Right hindlimb (tissue), 1 donor: ENCODE measurements at places on chromosomes 7 and 10.
A peak's percentile ranks its signal among the peaks of the same experiment; 100 is the strongest.

GRCh38 chr7:91457208-91457607 is 193.0 kb downstream of the FZD1 start:
- DNase-seq, result peak; percentile 20

GRCh38 chr7:40374575-40374974 is 239.8 kb downstream of the SUGCT start:
- DNase-seq, result no peak

GRCh38 chr10:100909501-100910263 is 3.1 kb upstream of the SLF2 start:
- DNase-seq, result no peak

- DNase-seq, result no peak
Measured at GRCh38 chr10:47414752-47415519, 30.8 kb upstream of the ZNF488 start.
